G401 (cell line): ENCODE measurements at places on chromosomes 3 and 15. TPM values are rescaled to one million over a fixed set of nuclear protein-coding genes. Genes with fewer than 3 reads are reported as not detected.

CORO2B gene
- total RNA-seq = 1.0 TPM in 1 of 2 replicates, not detected in the other

TPRA1 gene
- total RNA-seq = 38.3 and 42.3 TPM in 2 replicates

SLC28A1 gene
- not detected in 2 replicates for total RNA-seq

HRG gene
- total RNA-seq = not detected in 2 replicates

GAP43 gene
- total RNA-seq = not detected in 2 replicates

THBS1 gene
- total RNA-seq = 15.6 and 15.9 TPM in 2 replicates

DNA sequence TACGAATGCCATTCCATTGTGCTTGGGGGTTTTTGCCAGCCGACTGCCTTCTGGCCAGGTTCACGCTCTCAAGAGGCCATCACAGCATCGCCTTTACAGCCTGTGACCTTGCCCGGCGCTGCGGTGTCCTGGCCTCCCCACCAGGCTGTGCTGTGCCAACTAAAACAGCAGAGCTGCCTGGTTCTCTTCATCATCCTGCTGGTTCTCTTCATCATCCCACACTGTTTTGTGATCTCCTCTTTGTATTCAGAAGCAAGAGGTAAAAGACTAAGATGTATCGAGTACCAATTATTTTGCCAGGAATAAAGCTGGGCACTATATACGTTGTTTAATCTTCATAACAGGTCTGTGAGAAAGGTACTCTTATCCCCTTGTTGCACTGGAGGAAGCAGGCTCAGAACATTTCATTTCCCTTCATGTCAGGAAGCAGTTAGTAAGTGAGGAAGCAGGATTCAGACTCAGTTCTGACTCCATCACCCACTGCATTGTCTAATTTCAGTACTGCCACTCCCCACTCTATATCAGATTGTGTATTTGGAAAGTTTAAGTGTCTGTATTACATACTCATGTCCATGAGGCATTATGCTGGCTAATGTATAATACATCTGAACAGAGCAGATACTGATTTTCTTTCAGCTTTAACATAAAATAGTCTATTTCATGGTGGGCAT lies 92.7 kb downstream of the LRRC28 start:
- DNase-seq = peak; percentile 61

- DNase-seq = no peak
Measured at GRCh38 chr3:168709073-168709472, 613.3 kb upstream of the GOLIM4 start.

DNA sequence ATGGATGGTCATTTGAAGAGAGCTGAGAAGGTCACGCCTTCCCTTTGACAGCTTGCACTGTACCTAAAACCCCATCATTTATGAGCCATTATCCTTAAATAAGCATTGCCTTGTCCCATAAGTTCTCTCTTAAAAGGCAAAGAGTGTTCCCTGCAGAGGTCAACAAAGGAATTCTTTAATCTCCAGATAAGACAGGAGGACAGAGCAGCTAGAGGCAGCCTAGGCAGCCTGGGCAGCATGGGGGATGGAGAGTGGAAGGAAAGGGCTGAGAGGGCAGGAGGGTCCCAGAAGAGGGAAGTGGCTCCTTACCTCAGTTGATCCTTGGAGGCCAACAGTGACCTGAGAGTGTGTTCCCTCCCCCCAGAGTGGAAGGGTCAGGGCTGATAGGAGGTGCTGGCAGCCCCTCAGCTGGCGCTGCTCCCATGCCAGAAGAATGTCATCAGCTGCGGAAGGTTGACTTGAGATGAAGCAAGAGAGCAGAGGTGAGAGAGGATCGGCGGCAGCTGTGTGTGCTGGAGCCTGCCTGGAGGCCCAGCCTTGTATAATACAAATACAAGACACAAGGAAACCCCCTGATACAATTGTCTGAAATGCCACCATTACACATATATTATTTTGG lies 12.8 kb downstream of the KBTBD13 start:
- DNase-seq = no peak

DNA sequence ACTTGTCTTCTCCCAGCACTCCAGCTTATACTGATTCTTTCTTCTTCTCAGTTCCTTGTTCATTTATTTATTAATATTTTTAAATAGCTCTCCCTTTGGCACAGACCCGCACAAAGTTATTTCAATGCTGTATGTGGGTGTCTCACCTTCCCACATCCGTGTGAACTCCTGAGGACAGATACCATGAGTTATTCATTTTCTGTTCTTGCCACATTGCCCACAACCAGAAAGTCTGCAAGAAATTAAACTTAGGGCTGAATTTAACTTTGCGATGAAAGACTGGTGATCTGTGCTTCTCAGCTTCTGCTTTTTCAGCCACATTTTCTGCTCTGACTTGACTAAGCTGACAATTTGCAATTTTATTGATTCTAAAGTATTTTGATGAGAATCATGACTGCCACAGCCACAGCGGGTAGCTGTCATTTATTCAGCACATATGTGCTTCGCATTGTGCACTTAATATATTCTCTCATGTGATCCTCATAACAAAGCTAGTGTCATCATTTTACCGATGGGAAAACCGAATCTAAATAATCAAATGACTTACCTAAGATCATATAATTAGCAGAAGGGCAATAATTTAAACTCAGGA lies 569.8 kb downstream of the EDEM1 start:
- DNase-seq = no peak

GRCh38 chr3:189699885-189700284 lies 68.7 kb downstream of the TP63 start:
- no peak for DNase-seq

DNA sequence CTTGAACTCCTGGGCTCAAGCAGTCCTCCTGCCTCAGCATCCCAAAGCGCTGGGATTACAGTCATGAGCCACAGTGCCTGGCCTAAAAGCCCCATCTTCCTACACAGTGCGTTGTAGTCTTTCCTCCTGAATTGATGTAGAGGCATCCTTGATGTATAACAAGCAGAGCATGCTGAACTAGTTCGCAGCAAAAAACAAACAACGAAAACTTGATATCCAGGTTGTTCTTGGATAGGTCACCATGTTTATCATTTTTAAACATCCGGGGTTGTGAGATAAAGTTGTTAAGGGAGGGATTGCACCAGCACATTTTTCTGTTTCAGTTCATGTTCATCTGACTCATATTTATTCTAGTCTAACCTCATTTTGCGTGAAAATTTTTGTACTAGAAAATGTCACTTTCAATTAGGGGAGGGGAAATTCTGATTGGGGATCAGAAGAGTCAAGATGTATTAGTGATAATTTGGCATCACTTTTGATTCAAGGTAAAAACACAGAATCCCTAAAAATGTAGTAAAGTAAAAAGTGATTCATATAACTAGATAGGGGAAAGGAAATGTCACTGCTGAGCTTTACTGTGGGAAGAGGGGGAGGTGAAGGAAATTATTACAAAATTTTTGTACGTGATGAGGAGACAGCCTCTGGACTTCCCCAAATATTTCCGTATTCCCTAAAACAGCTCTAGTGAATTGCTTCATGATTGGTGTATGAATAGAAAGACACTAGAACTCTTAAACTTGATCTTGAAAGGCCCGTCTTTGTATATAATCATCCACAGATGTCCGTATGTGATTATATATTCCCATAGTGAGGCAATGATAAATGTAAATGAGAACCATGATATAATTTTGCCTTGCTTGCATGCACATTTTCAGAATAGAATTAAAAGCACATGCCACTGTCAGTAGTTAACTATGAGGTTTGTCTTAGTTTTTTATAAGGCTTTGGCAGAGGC lies 22.9 kb downstream of the RAB8B start:
- no peak for DNase-seq

DNA sequence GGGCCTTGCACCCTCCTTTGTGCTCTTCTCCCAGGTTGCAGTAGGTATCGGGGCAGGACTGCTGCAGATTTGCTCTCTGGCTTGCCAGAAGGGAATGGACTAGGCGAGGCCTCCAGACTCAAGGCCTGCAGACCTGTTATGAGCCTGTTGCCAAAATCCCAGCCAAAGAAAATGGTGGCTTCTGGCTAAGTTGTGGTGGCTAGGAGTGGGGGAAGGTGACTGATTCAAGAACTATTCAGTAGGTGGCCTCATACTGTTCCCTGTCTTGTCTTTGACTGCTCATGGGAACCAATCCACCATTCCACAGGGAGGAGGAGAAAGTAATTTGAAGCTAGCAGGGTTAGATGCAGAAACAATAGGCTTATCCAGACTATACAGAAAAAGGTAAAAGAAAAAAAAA lies 380.4 kb upstream of the PROK2 start:
- no peak for DNase-seq

- DNase-seq = no peak
Measured at GRCh38 chr15:79804838-79805237, 92.0 kb downstream of the MTHFS start.

GRCh38 chr3:122794779-122795673 lies at the start of gene SLC49A4:
TSS of gene SLC49A4 (plus strand) at chr3:122795069. CDS start at chr3:122795193, 124 bp downstream.
- DNase-seq = peak; percentile 69

GRCh38 chr3:115832265-115832664 lies 209.0 kb downstream of the GAP43 start:
- peak; percentile 39 for DNase-seq
